Ureter (tissue), 1 donor: ENCODE measurements at places on chromosomes 13 and 19.
A peak's percentile ranks its signal among the peaks of the same experiment; 100 is the strongest.

- no peak for DNase-seq
Measured at GRCh38 chr19:29367791-29368222, 154.9 kb upstream of the UQCRFS1 start.

- DNase-seq = no peak
Measured at GRCh38 chr19:16064209-16064889, 11.9 kb upstream of the TPM4 start.

GRCh38 chr19:44704982-44705381 is 6.0 kb downstream of the CEACAM16 start:
- no peak for DNase-seq

DNA sequence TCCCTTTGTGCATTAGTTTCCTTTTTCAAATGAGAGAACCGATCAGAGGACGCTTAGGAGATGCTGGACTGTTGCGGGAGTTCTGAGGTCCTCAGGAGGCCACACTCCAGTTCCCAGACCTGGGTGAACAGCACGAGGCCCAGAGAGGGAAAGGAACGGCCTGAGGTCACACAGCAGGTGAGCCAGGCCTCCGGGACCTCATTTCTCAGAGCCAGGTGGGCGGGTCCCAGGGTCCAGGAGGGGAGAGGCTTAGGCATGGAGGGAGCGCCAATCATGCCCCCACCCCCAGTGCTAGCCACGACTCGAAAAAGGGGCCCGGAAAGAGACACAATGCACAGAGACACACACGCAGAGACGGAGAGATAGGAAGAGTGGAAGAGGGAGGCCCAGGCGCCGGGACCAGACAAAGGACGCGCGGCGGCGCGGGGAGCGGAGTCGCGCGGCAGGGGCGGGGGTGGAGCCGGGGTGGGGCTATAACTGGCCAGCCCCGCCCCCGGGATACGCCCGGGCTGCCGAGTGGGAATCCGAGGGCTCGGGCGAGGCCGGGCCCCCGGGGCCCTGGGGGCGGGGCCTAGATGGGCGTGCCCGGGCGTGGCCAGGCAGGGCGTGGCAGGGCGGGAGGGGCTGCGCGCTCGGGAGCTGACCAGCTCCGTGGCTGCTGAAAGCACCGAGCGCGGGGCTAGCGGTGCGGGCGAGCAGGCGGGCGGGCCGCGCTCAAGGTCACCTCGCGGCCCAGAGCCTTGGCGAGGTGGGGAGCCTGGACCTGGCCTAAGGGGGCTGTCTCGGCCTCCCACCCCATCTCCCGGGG is 1.6 kb downstream of the ELAVL3 start:
- no peak for DNase-seq

DNA sequence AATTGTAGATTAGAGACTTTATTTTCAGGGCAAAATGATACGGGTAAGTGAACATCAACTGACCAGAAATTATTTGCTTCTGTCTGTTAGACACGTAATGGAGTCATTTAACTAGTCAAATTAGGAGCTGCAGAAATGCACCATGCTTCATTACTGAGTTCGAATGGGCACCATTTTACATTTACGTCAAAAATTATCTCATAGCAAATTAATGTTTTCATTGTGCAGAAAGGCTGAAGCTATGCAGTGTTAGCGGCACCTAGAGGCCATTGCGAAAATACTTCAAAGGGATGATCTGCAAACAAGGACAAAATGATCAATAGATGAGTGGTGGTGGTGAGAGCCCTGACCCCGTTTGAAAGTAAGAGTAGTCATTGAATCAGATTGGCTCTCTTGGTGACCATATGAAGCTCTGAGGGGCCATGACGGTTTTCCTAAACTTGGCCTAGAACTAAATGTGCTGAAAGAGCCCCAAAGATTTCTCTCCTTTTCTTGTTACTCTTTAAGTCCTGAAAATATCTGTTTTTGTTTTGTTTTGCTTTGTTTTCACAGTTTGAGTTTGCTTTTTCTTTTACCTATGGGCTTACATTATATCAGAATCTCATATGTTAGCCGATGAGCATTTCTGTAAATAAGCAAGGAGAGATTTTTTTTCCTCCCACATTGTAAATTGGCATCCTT is 277.9 kb downstream of the ZNF536 start:
- no peak for DNase-seq

DNA sequence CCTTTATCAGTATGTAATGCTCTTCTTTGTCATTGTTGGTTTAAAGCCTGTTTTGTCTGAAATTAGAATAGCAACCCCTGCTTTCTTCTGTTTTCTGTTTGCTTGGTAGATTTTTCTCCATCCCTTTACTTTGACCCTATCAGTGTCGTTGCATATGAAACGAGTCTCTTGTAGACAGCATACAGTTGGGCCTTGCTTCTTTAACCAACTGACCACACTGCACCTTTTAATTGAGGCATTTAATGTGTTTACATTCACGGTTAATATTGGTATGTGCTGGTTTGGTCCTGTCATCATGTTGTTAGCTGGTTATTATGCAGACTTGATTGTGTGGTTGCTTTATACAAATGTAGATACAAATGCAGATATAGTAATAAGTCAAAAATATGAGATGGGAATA is 71.1 kb downstream of the PDS5B start:
- DNase-seq = no peak

GRCh38 chr13:51714663-51715168 is 89.2 kb downstream of the DHRS12 start:
- no peak for DNase-seq

DNA sequence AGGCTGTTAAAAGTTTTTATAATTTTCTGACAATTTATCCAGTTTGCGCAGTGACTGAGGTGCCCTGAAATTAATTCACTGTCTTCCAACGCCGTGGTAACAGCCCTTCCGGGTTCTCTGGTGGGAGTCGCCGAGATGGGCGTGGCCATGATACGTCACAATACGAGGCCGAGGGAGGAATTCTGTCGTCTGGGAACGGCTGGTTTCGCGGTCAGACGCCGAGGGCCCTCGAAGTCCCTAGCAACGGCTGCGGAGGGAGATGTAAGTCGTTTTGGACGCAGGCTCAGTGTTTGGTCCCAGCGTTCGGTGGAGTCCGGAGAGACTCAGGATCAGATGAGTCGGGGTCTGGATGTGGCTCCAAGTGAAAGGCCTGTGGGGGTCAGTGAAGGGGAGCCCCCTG is 21.7 kb downstream of the ZNF613 start:
- DNase-seq = peak; percentile 47

GRCh38 chr13:112587212-112587763 is 665 bp downstream of the TUBGCP3 start:
- DNase-seq = peak; percentile 81

- no peak for DNase-seq
Measured at GRCh38 chr19:28546148-28546685, 666.7 kb downstream of the UQCRFS1 start.

DNA sequence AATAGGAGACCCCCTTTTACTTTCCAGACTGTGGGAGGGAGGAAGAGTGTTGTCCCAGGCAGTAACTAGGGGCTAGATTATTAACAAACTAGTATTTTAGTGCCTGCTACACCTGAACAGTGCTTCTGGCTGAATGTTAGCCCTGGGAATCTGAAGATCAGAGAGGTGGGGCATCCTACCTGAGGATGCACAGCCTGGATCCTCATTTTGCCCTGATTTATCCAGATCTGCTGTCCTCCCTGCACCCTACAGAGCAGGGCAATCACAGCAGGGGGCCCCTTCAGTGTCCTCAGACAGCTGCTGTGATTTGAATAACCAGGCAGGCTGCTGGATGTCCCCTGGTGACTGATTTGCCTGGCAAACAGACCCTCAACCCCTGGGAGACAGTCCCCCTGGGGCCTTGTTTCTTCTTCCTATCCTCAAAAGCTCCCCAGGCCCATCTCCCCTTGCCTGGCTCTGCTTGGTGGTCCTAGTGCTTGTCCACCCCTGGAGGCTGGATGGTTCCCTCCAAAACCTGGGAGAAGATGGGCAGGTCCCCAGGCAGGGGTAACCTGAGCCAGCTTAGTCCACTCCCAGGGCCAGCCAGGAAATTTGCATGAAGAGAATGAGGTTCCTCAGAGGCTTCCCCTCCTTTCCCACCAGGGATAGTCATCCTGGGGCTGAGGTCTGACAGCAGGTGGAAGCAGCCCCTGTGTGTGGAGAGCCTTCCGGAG is at the start of gene OVOL3:
Gene OVOL3, plus strand, starts transcription at position 657 of the 713 bp plus-strand sequence. CDS start 60 bp downstream, outside the sequence.
- DNase-seq = no peak

- no peak for DNase-seq
Measured at GRCh38 chr13:102609696-102610095, 12.9 kb downstream of the TPP2 start.

DNA sequence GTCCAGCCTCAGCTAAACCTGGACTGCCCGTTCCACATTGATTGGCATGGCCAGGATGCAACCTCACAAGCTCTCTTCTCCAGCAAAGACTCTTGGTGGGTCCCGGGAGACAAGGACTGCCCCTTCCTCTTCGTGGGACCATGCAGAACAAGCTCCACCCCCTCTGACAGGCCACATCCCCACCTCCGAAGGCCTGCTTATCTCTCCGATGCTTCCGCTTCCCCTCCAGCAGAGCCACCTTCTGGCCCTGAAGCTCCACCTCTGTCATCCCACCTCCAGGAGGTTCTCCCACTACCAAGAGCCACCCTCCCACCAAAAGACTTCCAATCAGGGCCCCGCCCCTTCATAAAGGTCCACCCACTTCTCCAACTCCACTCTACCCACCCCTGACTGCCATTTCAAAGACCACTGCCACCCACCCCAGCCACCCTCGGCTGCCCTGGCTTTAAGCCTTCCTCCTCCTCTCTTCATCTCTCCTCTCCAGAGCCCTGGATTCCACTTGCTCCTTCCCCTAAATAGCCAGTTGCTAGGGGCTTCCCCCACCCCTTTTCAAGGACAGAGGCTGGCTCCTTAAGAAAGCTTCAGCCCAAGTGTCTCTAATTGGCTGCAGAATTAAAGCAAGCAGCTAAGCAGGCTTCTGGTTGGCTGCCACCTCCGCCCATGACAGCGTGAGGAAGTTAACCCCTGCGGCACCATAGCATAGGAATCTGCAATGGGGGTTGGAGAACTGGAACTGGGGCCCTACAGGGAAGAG is 9.9 kb downstream of the LRFN1 start:
- no peak for DNase-seq

- no peak for DNase-seq
Measured at GRCh38 chr13:110937511-110938285, 22.8 kb upstream of the ANKRD10 start.

GRCh38 chr13:32504263-32504662 is 34.3 kb downstream of the N4BP2L2 start:
- DNase-seq = no peak

DNA sequence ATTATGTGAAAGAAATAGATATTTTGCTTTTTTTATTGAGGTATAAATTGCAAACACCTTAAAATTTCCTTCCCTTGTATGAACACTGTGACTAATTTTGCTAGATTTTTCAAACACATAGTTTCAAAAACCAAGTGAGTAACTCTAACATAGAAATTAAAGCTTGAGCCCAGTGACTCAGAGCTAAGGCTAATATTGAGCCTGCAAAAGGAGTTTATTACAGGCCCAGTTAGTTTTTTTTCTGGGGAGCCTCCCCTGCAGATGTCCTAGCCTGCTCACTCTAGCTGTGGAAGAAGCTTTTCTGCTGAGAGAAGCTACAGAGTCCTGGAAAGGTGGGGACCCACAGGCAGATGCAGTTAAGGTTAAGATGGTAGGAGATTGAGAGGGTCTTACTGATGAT is 3.4 kb downstream of the ZNF430 start:
- no peak for DNase-seq

DNA sequence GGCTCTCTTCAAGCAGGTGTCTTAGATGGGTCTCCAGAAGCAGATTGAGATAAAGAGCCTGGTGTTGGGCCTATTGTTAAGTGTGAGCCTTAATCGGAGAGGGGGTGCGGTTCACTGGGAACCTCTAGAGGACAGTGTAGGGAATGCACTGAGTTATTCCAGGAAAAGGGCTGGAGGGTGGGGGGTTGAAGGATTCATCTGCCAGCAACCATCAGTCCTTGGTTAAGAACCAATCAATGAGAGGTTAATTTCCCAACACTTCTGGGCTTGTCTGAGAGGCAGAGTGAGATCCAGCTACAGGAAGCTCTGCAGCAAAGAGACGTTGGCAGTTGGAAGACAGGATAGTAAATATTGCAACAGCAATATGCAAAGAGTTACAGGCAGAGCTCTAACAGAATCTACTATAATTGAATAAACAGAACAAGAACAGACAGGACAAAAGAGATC is 28.7 kb downstream of the CYP4F2 start:
- peak; percentile 61 for DNase-seq

GRCh38 chr13:71021825-71022422 is 845.1 kb downstream of the DACH1 start:
- DNase-seq = no peak

- no peak for DNase-seq
Measured at GRCh38 chr13:45718063-45718462, 15.9 kb downstream of the CBY2 start.
